T-helper 2 cell treated with Interferon-gamma antibody and Interleukin-4, amounts not matched to agents 5 μg/mL and 100 μg/mL, for 36 hours (primary cell): ENCODE measurements at places on chromosomes 3 and 15.
A peak's percentile ranks its signal among the peaks of the same experiment; 100 is the strongest.

DNA sequence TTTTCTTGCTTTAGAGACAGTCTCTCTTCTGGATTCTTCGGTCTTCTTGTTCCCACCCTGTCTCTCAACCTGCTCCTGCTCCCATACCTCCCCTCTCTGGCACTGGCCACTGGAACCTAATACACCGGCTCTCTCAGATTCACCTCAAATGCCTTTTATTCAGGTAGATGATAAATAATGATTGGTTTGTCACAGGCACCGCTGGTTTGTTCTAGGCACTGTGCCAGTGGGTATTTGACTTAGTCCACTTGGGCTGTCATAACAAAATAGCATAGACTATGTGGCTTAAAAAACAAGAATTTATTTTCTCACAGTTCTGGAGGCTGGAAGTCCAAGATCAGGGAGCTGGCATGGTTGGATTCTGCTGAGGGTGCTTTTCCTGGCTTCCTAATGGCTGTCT is 278.2 kb upstream of the STT3B start:
- DNase-seq = no peak

DNA sequence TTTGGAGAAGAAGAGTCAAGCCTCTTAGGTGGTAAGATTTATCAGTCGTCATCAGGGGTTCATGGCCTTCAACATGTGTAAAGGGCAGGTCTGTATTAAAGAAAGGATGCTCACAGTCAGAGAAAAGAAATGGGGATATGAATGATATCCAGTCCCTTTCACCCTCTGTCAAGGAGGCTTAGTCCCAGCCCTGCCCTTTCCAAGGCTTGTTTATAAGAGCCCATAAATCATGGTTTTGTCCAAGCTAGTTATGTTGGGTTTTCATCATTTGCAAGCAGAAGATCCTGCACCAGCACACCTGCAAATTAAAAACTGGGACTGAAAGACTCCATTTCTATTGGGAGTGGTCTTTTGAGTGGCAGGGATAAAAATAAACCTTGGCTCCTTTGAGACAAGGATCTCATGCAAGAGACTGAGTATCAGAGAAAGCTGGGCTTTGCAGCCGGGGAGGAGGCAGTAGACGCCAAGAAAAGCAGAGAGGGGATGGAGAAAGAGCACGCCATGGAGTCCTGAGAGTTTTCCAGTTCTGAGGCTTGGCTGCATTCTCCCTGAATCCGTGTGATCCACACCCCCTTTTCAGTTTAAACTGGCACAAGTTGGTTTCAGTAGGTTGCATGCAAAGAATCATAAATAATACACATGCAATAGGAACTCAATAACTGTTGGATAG is 12.6 kb upstream of the PDIA5 start:
- DNase-seq = no peak

DNA sequence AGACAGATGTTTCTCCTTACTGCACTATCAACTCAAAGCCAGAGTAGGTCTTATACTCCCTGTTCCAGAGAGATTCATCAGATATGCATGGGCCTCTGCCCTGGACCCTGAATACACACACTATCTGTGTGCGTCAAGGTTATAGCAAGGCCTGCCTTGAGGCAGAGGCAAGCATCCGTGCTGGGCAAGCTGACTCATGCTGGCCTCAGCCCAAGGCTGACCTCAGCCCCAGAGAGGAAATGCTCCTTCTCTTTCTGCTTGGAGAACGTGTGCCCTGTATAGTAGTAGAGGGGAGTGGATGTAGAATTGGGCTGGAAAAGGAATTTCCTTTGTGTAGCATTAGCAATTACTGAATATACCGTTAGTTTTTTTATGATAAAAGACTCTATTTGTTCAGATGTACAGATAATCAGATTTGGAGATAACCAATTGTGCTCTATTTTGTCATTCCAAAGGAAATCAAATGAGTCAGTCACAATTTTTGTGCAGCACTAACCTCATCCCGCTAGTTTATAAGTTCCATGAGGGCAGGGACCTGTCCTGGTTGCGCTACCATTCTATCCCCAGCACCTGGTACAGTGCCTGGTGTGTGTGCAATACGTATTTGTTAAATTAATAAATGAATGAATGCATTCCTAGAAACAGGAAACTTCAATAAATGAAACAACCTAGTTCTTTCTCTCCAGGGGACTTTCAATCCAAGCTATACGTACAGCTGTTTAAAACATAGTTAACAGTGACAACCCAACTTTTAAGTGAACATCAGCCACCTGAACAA is 13.3 kb upstream of the PAQR9 start:
- DNase-seq = no peak

GRCh38 chr3:141093397-141093796 is 42.2 kb downstream of the SPSB4 start:
- no peak for DNase-seq

GRCh38 chr3:3675801-3676200 is 123.4 kb upstream of the LRRN1 start:
- DNase-seq = no peak

DNA sequence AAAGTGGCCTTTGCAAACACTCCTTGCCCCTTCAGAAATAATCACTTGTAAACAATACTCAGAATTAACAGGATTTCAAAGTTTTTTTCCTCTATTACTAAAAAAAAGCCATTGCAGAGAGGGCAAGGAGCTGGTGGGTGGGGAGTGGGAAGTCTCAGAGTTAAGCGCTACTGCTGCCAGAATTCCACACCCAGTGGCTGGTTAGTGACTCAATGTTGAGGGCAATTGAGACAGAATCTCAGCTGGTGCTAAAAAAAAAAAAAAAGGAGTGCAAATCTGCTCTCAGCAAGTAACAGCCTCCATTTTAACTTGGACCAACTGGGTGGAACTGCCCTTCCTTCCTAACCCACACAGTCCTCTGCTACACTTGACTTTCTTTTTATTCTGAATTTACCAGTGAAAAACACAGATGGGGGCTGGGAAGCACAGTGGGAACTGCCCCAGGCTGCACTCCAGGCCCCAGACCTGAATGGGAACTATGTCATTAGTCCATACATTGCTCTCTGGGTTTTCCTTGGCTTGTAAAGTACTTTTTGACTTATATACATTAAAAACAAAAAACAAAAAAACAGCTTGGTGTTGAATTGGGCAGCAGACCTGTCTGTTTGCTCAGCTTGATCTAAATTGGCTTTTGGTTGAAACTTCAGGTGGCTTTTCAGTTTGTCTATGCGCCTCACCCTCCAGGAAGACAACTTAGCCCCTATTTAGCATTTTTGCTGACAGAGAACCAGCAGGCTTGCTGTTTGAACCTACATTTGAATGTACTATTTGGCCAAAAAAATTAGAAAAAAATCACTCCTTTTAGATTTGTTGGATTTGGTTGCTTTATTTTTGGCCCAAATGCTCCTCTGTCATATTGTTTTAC is 357.8 kb upstream of the TBL1XR1 start:
- no peak for DNase-seq

GRCh38 chr15:40857601-40858341 is 13.9 kb downstream of the SPINT1 start:
- DNase-seq = peak; percentile 70

- DNase-seq = peak; percentile 18
Observed at GRCh38 chr3:73086071-73086494, 24.6 kb downstream of the EBLN2 start.

GRCh38 chr3:171531716-171532115 is 71.5 kb upstream of the TNIK start:
- DNase-seq = no peak

DNA sequence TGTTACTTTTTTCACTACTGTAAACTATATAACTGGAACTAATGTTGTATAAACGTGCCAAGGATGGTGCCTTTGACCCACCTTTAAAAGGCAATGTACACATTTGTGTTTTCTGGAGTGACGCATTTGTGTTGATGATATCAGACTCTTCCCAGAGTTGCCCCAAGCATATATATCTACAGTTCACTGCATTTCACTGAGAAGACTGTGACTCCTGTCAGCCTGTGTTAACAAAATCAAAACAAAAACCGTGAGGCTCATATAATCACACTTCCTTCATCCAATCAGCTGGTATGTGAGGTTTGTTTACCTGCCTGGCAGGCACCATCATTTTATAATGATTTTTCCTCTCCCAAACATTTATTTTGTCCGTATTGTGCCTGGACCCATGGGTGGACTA is 117.6 kb upstream of the ROBO1 start:
- DNase-seq = no peak

DNA sequence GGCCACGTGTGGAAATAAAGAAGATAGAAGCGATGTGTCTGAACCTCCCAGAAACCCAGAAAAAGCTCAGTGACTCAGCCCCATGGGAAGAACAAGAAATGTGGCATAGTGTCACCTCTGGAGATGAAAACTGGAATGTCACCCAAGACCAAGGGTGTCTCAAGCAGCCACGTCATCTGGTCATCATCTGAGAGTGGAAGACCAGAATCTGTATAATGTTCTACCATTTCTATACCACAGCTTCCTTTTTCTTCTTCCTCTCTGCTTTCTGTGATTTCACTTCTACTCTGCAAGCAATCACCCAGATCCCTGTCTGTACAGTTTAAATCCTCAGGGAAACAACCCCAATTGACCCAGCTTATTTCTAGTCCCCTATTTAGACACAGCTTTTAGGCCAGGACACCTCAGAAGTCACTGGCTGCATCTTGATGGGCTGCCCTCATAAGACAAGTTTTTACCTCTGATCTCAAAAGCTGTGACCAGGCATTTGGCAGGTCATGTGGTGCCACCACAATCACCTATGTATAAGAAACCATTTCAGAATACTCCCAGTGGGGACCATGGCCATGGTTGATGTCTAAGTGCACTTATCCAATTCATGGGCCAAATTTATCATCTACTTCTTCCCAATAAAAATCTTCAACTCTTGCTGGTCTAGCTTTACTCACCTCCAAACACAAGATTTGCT is 278.5 kb upstream of the UMPS start:
- DNase-seq = no peak

GRCh38 chr3:197376020-197376419 is 77.6 kb upstream of the DLG1 start:
- no peak for DNase-seq

GRCh38 chr3:64909757-64910467 is 222.1 kb upstream of the ADAMTS9 start:
- no peak for DNase-seq
